Activated CD8-positive, alpha-beta memory T cell treated with anti-CD3 and anti-CD28 coated beads for 1 hour (primary cell): ENCODE measurements at places on chromosomes 12 and 14.

- DNase-seq: no peak
Observed at GRCh38 chr12:22051114-22051698, 5.2 kb downstream of the CMAS start.

GRCh38 chr12:66678338-66679275 lies at the start of gene GRIP1:
TSS of gene GRIP1 (minus strand) at chr12:66679076. CDS start at chr12:66678904, 172 bp downstream.
- no peak for DNase-seq

- no peak for DNase-seq
Observed at GRCh38 chr14:69755784-69756183, 11.2 kb upstream of the SRSF5 start.

DNA sequence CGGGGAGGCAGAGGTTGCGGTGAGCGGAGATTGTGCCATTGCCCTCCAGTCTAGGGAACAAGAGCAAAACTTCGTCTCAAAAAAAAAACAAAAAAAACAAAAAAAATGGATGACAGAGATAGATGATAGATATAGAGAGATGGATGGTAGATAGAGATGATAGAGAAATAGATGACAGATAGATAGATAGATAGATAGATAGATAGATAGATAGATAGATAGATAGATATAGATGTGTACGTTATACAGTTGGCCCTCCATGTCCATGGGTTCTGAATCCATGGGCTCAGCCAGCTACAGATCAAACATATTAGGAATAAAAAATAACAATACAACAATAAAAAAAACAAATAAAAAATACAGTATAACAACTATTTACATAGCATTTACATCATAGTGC lies 12.8 kb upstream of the SLC25A3 start:
- DNase-seq: no peak

- no peak for DNase-seq
Observed at GRCh38 chr12:25725931-25726330, 172.8 kb upstream of the LMNTD1 start.
